ENCODE measurements at places on chromosomes 1 and 21.

- peak; percentile 30 for DNase-seq
These were observed 6.0 kb upstream of the PLA2G2C start for GRCh38 chr1:20192364-20192763.

GRCh38 chr1:72288886-72289285 lies 6.5 kb upstream of the NEGR1 start:
- DNase-seq = no peak

DNA sequence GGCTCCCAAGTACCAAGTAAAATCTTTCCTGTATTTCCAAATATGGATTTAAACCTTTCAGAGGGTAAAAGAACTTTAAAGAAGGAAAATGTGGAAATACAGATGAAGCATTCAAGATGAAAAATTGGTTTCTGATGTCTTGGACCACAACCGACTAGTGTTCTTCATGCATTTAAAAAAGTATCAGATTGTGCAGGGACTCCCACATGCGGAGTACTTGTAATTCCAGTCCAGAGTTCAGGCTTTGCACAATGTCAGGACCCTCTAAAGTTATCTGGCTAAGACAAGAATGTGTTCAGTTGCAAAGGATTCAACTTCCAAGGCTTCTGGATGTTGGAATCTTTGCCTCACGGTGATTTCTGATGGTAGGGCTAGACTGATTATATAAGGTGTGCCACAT lies 66.7 kb downstream of the RGL1 start:
- DNase-seq = no peak

- DNase-seq = no peak
These were observed 23.0 kb downstream of the ZBED6 start for GRCh38 chr1:203818399-203818798.

DNA sequence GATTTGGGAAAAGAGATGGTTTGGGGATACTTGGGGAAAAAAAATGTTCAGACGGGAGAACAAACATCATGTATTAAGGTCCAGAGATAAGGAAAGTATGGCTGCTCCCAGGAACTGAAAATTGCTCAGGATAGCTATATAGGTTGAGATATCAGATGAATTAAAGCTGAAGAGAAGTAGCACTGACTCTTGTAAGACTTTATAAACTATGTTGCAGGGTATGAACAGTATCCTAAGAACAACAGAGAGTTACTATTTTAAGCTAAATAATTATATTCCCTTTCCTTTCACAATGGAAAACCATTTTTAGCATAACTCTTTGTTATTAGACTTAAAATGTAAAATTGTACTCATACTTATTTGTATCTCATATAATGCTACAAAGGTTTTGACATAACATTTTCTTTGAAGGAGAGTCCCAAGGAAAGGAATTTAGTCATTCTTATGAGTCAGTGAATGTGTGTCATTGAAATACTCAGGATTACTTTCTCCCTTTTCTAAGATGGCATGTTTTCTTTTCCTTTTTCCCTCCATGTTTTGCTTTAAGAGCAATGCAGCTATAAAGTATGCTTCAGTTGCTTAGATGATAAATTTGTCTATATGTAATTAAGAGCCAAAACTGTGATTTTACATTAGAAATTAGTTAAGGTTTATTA lies 139.4 kb upstream of the KIAA1614 start:
- DNase-seq = peak; percentile 37

- no peak for DNase-seq
These were observed 47.8 kb downstream of the WNT9A start for GRCh38 chr1:227899820-227900449.

DNA sequence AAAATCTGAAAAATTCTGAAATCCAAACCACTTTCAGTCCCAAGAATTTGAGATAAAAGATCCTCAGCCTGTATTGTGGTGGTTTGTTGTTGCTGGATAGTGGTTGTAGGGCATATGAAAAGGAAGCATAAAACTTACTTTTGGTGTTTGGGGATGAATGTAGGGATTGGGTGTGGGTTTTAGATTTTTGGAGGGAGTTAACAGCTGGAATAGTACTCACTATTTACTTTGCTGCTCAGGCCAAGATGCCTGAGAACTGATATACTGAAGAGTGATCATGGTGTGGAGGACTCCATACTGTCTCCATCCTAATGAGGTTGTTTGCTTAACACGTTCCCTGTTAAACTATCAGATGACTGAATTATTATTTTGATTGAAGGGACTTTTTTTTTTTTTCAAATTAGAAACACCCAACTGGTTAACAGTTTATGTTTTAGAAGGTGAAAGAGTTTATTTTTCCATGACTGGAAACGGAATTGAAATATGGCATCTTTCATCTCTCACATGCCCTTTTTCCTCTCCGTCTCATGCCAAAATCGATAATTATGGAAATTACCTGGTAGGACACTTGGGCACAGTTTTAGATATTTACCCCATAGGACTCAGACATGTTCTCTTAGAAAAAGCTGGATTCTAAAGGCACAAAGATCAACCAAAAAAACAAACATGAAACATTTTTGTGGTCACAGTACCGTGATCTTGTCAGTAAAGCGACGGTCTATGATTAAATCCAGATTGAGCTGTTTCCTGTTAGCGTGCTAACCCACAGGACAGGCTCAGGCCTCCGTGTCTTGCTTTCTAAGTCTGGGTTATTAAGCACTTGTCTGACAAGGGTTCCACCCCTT lies 37.3 kb downstream of the RGL1 start:
- DNase-seq = peak; percentile 98

GRCh38 chr1:12677565-12677964 lies 33.7 kb downstream of the AADACL4 start:
- no peak for DNase-seq

GRCh38 chr1:210123924-210124589 lies 108.5 kb upstream of the SERTAD4 start:
- peak; percentile 60 for DNase-seq

DNA sequence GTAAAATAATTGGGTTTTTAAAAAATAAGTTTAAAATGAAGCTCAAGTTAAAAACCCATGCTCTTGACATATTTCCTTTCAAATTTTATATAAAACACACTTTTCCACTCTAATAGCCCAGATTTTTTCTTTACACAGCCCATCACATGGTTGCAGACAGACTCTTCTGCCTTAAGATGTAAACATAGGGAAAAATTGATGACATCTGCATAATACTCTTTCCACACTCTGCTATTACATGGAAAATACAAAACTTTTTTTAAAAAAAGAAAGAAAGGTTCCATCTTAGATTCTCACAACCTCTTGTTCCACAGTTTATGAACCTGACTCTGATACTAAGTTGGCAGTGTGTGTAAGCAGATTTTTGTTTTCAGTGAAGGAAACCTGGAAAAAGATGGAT lies 120.8 kb upstream of the ZNF648 start:
- no peak for DNase-seq

DNA sequence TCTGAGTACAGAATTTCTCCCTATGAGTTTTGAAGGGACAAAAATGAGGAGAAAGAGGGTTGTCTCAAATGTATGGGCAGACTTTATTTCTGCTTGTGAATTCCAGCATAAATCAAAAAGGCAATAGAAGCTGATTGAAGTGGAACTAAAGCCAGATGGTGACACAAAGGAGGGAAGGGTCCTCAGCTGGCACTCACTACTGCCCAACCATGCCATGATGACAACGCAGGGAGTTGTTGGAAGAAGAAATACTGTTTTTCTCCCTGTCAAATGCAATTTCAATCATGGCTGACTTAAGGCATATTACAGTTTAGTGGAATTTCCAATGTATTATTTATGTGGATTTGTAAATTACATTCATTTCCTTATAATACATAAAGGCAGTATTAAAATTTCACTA lies 805.8 kb downstream of the ADGRL2 start:
- no peak for DNase-seq

- DNase-seq = no peak
These were observed 19.6 kb upstream of the PABPC4 start for GRCh38 chr1:39596163-39596562.
